Inflammatory macrophage treated with lipopolysaccharide for 4 hours (primary cell): ENCODE measurements at places on chromosomes 5 and 9.

DNA sequence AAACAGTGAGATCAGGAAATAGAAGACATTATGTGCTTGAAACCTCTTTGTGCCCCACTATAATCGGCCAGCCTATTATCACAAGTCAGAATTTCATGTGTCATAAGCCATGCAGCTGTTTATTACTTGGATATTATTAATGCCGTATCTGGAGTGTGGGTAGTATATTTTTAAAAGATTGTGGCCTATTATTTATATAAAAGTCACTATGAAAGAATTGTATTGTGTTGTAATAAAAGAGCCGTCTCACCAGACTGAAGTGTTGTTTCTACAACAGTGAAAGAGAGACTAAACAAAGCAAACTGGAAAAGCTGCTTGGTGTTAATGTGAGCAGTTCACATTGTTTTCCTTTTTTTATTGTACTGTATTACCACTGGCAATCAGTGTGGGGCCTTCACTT lies 449.1 kb downstream of the PSAT1 start:
- DNase-seq = no peak

DNA sequence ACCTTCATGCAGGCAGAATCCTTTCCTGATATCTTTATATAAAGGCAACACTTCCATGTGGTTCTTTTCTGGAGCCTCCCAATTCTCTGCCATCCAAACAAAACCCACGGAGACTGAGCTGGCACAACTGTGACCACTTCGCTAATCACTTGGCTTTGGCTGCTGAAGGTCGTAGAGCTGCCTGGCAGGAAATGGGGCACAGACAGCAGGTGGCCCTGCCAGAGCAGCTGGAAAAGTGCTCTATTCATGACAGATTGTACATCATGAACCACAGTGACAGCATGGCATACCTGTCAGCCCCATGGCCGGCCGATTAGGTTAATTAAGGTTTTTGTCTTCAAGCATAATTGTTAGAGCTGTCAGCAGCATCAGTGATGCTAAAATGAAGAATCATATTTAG lies 141.9 kb upstream of the ANKRD55 start:
- no peak for DNase-seq

DNA sequence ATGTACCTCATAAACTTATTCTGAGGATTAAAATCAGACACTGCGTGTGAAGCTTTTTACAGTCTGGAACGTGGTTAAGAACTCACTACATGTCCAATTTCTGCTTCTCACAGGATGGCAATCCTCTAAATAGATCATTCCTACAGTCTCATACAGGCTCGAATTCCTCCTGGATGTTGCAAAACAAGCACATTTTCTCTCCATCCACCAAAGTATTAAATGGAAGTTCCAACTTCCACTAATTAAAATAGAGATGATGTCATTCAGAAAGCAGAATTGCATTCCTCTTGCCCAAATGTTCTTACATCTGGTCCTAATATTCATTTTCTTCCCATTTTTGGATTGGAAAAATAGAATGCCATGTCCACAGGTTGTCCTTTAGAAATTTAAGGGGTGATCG lies 145.5 kb upstream of the PCA3 start:
- DNase-seq = peak; percentile 76

- no peak for DNase-seq
Measured at GRCh38 chr5:74586856-74587255, 53.7 kb downstream of the ENC1 start.

- DNase-seq = peak; percentile 98
Measured at GRCh38 chr5:172110921-172111851, 76.8 kb downstream of the STK10 start.

DNA sequence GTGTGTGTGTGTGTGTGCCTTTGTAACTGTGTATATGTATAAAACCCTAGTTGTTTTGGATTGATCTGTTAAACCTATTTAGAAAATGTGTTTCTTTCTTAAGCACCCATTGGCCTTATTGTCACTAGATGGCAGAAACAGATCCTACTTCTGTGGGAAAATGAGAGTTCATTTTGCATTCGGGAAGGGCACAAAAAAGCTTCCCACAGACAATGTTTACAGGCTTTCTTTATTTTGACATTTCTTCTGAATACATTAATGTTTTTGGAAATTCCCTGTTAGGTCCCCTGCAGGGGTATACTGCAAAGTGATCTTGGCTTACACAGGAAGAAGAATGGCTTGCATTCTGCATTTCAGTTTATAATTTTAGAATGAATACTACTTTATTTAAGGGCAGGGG lies 481.8 kb upstream of the ARRDC3 start:
- DNase-seq = no peak

DNA sequence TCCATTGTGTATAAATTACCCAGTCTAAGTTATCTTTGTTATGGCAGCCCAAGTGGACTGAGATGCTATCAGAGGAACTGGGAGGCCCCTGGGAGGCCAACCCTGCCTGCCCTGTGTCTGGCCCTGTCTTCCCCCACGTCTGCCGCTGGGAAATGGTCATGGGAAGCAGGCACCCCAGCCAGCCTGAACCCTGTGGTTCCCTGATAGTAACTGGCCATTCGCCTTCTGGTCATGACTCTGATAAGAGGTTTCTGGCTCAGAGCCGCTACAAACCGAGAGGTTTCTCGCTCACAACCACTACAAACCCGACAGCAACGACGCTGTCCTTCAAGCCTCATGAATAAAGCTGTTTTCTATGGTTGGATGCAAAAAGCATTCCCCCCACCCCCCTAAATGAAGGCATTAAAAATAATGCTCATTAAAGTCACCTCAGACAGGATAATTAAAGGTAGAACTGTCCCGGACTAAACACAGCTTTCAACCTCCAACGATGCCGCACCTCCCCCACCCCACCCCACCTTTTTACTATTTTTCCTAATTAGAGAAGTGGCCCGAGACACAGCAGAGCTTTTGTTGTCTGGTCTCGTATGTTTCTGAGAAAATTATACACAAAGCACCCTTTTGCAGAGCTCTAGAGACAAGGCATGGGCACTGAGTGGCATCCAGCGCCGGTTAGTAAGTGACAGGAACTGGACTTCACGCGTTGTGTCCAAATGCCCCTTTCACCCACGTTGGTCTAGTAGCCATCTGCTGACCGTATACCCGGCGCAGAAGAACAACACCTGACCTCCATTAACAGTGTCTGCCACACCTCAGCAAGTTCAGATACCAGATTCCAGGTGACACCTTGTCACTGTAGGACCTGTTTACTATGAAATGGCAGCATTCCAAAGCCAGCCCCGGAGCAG lies 140.8 kb downstream of the COL23A1 start:
- DNase-seq = no peak
